Osteoblast (primary cell): ENCODE measurements at places on chromosomes 2 and 18. TPM values are rescaled to one million over a fixed set of nuclear protein-coding genes. Genes with fewer than 3 reads are reported as not detected.

Gene HTRA2
- total RNA-seq, result 51.8 and 53.6 TPM in 2 replicates

Gene ANKRD62
- not detected in 2 replicates for total RNA-seq

Gene OR6B3
- total RNA-seq, result not detected in 2 replicates

Gene AP1S3
- 2.2 and 2.7 TPM in 2 replicates for total RNA-seq

Gene TMEM163
- total RNA-seq, result under 0.01 TPM in 1 of 2 replicates, not detected in the other

Gene RANBP2
- 67.2 and 74.9 TPM in 2 replicates for total RNA-seq

Gene FBLN7
- 5.3 and 5.8 TPM in 2 replicates for total RNA-seq

Gene SLC19A3
- 0.29 and 0.36 TPM in 2 replicates for total RNA-seq

Gene KLHL14
- total RNA-seq, result not detected in 2 replicates

Gene IL1F10
- not detected in 2 replicates for total RNA-seq

Gene RAPGEF4
- total RNA-seq, result 0.36 and 0.59 TPM in 2 replicates

Gene RAB6C
- not detected in 2 replicates for total RNA-seq

Gene CAPN14
- under 0.01 TPM in 2 replicates for total RNA-seq

Gene GRP
- total RNA-seq, result not detected in 2 replicates

Gene DSG1
- not detected in 2 replicates for total RNA-seq

Gene RALB
- total RNA-seq, result 48.5 and 48.6 TPM in 2 replicates

Gene C2orf66
- under 0.01 and 0.36 TPM in 2 replicates for total RNA-seq

Gene TTC27
- 24.8 and 25.3 TPM in 2 replicates for total RNA-seq

Gene RPL37A
- 869 and 994 TPM in 2 replicates for total RNA-seq

Gene TAF1B
- total RNA-seq, result 36.5 and 41.3 TPM in 2 replicates

Gene MC2R
- not detected in 2 replicates for total RNA-seq

Gene CFLAR
- total RNA-seq, result 78.9 and 80.2 TPM in 2 replicates

Gene SIX2
- total RNA-seq, result 14.8 and 15.9 TPM in 2 replicates

Gene CD302
- total RNA-seq, result 14.5 and 18.9 TPM in 2 replicates

Gene FKBP7
- 37.6 and 42.1 TPM in 2 replicates for total RNA-seq

Gene TACR1
- under 0.01 and 0.29 TPM in 2 replicates for total RNA-seq
